ENCODE measurements at places on chromosomes 5 and 9. TPM values are rescaled to one million over a fixed set of nuclear protein-coding genes. Genes with fewer than 3 reads are reported as not detected.

- no peak for DNase-seq
These were observed 103.1 kb downstream of the ZNF608 start for GRCh38 chr5:124643336-124643735.

The PRR7 gene
- 30.9 TPM for total RNA-seq

The PLCXD3 gene
- total RNA-seq: 0.46 TPM

DNA sequence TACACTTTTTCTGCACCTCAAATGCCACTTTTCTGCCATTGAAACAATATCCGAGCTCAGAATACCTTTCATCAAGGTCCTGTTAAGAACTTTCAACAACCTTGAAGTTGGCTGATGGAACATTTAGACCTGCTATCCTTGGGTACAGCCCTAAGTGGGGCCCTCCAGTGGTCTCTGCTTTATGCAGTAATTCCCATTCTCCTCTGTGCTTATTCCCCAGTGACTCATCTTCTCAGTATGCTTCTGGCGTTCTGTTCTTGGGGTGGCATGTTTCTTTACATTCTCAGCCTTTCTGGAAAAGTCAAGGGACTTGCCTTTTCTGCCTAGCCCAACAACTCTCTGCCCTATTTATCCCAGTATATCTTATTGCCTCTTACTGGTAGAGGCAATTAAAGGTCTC is 7.1 kb downstream of the ANP32B start:
- DNase-seq: peak; percentile 22

DNA sequence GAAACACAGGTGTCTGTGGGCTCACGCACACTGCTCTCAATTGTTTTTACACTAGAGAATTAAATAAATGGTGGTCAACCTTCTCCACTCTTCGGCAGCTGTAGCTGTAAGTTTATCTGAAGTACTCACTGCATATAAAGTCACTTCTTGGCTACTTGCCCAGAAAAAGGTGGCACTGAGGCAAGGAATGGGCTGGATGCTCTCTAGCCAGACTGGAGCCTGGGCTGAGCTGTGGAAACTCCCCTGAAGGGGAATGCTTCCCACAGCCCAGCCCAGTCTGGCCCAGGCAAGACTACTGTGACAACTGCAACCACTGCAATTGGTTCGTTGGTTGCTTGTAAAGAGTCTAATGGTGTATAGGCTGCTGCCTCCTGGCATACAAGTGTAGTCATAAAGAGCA is 4.5 kb downstream of the LEAP2 start:
- DNase-seq: no peak

The GPX3 gene
- 10.9 TPM for total RNA-seq

- DNase-seq: no peak
These were observed 431 bp downstream of the BNC2 start for GRCh38 chr9:16869882-16870595.

GRCh38 chr5:115377468-115378217 is 81.2 kb upstream of the CCDC112 start:
- DNase-seq: peak; percentile 87

DNA sequence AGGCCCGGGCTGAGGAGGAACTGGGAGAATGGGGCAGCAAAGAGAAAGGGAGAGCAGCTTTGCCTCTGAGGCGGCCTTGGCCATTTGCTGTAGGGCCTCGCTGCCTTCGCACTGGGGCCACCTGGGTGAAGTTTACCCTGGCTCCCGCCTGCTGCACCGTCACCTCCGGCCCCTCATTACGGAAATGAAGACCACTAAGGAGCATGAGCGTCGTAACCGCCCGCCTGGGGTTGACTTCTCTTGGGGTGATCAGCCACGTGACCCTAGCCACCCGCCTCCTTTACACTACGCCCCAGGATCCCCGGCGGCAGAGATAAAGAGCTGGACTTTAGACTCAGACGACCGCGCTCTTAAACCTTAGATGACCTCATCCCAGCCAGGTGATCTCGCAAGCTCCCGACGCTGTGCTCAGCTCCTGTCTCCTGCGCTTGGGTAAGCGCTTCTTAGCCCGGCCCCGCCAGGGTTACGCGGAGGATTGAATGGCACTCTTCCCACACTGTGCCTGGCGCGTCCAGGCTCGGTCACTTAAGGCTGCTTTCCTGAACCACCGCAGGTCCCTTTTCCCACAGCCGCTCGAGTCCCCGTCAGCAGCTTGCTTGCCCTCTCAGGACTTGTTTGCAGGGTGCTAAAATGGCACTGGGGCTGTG is 107.9 kb upstream of the LARP1 start:
- peak; percentile 43 for DNase-seq

The NME5 gene
- 1.0 TPM for total RNA-seq

The SPATA31A3 gene
- total RNA-seq: not detected

The PDE6A gene
- not detected for total RNA-seq

GRCh38 chr9:19408316-19408692 is 505 bp upstream of the ACER2 start:
- no peak for DNase-seq

DNA sequence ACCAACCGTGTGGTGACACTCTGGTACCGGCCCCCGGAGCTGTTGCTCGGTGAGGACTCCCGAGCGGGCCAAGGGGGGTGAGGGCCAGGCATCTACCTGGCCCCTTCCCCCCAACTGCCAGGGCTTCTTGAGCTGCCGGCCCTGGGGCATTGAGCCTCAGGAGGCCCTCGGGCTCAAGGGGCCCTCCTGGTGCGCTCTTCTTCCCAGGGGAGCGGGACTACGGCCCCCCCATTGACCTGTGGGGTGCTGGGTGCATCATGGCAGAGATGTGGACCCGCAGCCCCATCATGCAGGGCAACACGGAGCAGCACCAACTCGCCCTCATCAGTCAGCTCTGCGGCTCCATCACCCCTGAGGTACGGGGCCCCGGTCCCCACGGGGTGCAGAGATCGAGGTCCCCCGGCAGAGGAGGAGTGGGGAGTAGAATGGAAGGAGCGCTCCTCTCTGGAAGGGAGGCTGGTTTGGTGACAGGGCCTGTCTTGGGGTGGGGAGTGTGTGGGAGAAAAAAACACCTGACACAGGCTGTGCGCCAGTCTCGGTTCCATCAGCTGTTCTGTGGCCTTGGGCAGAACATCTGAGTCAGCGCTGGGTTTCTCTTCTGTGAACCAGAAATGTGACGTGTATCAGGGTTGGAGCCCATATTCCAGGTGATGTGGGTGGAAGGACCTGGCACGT is 2.6 kb downstream of the CDK9 start:
- DNase-seq: no peak

- no peak for DNase-seq
These were observed 831 bp downstream of the KLHL3 start for GRCh38 chr5:137734962-137735554.

The ARHGEF39 gene
- 11.9 TPM for total RNA-seq

- DNase-seq: no peak
These were observed 124.4 kb upstream of the FBXL7 start for GRCh38 chr5:15375559-15375958.

DNA sequence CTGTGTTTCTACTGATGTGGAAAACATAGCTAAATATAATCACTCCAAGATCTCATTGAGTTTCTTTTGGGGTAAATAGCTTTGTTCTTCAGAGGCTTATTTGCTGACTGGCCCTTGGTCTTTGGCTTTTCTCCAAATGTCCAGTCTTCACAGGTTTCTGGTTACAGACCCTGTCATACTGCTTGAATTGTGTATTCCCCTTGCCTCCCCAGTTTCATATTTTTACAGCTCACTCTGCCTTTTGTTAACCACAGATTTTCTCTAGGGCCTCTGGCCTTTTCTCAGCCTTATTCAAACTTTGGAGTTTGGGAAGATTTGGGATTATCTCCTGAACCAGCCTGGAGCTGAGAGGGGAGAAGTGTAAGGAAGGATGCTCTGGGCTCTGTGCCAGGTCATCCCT is 23.9 kb downstream of the ISOC1 start:
- DNase-seq: no peak

- no peak for DNase-seq
These were observed 47.7 kb upstream of the GLRX start for GRCh38 chr5:95870105-95870672.

The LECT2 gene
- total RNA-seq: not detected

- DNase-seq: no peak
These were observed 23.8 kb downstream of the PLAC8L1 start for GRCh38 chr5:146081556-146081955.

The FRRS1L gene
- total RNA-seq: 0.69 TPM

GRCh38 chr5:126664586-126664985 is 63.8 kb downstream of the PHAX start:
- DNase-seq: no peak

DNA sequence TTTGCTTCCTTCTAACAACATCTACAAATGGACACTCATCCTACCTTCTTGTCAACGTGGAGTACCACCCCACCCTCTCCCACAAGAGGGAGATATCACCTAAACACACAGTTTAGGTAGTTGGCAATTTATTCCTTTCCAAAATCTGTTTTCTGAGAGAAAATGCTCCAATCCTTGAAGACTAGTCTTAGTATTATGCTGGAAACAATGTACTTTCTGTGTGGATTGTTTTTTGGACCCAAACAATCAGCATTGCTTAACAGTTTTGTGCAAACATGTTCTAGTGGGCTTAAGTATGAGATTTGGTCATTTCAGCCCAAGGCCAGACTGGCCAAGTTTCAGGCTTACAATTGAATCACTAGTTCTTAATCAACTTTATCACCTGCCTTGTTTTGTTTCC is 359.1 kb downstream of the ARHGEF28 start:
- DNase-seq: no peak

- peak; percentile 62 for DNase-seq
These were observed 116.1 kb upstream of the RASA1 start for GRCh38 chr5:87151547-87151946.

DNA sequence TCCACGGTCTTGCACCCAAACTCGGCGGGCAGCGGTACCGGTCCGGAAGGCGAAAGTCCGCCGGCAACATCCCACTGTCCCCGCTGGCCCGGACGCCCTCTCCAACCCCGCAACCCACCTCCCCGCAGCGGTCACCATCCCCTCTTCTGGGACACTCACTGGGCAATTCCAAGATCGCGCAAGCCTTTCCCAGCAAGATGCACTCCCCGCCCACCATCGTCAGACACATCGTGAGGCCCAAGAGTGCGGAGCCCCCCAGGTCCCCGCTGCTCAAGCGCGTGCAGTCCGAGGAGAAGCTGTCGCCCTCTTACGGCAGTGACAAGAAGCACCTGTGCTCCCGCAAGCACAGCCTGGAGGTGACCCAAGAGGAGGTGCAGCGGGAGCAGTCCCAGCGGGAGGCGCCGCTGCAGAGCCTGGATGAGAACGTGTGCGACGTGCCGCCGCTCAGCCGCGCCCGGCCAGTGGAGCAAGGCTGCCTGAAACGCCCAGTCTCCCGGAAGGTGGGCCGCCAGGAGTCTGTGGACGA is 33.3 kb downstream of the CD180 start:
- no peak for DNase-seq

- no peak for DNase-seq
These were observed 3.3 kb upstream of the OCLN start for GRCh38 chr5:69489246-69489645.

The MUSK gene
- total RNA-seq: not detected

DNA sequence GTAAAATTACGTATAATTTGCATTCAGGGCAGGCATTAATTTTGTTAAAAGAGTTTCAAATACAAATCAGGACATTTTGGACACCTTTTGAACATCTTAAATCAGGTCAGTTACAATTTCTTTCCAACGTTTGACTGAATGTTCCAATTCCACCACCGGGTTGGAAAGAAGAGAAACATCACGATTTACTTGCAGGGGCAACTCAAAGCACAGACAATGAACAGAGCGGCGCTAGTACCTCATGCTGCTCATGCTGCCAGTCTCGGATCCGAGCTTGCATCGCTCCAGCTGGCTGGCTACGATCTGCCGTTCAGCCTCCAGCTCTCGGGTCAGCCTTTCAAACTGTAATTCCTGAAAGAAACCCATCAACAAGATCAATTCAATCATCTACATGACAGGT is 339.5 kb downstream of the CTNND2 start:
- DNase-seq: no peak

The PCDHGC4 gene
- 0.07 TPM for total RNA-seq

GRCh38 chr9:4324513-4324912 is 24.6 kb upstream of the GLIS3 start:
- no peak for DNase-seq

- DNase-seq: peak; percentile 95
These were observed 28.6 kb upstream of the TNC start for GRCh38 chr9:115146581-115147021.

DNA sequence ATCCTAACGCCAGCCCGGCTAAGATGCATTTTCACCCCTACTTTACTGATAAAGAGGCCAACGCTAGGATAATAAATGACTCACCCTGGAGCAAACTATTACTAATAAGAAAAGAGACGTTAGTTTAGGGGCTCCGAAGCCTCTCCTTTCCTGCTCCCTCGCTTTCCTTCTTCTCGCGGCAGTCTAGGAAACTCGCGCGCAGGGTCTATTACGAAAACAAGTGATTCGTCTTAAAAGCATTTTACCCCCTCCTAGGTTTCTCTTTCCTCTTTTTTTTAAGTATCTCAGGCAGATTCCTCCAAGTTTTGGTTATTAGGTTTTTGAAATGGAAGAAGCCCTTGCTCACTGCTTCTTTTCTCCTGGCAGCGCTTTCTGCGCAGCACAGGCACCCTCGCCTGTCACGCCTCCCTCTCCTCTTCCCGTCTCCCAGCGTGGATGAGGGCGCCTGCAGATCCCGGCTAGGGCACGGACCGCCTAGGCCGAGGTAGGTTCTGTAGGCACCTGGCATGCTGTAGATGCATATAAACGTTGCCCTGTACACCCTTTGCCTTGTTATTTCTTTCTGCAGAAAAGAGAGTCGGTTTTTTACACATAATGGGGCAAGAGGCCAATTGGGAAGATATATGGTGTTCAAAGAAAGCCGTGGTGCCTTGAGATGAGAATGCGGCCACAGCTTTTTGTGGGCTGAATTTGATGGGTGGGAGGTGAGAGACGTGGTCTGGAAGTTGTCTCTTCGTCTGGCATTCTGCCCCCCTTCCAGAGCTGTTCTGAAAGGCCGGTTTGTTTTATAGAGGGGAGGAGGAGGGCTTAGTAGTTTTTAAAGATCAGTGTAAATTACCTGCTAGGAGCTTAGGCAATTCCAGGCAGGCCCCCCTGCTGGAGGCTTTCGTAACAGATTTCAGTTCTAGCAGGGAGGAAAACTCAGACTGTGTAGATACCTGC is 983 bp downstream of the GCNT1 start:
- no peak for DNase-seq

The SLC34A1 gene
- total RNA-seq: not detected

- DNase-seq: no peak
These were observed 172.8 kb upstream of the PLCXD3 start for GRCh38 chr5:41683181-41683580.

DNA sequence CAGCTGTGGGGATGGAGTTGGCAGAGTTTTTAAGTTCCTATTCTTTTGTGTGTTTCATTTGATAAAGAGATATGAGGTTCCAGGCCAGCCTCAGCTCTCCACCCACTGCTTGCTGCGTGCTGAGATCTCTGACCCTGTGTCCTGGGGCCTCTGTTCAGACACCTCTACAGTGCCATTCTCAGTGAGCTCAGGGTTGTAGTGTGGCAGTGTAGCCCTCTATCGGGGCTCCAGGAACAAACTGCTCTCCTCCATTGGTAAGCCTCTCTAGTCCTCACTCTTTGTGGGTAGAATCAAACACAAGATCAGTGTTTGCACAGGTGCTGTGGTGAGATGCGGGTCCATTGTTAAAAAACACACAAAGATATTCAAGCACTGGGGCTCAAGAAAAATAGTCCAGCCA is 386.6 kb upstream of the RPS23 start:
- DNase-seq: no peak

GRCh38 chr5:100890461-100891008 is 12.5 kb downstream of the ST8SIA4 start:
- DNase-seq: no peak

The AMBP gene
- total RNA-seq: not detected

The MAMDC2 gene
- 6.6 TPM for total RNA-seq

GRCh38 chr9:115673599-115673998 is 480.0 kb upstream of the PAPPA start:
- no peak for DNase-seq
